Thoracic aorta (tissue), 2 donors: ENCODE measurements at places on chromosomes 11 and 22.

- no peak for DNase-seq
Observed at GRCh38 chr11:125552927-125553326, 16.4 kb upstream of the EI24 start.

- DNase-seq = no peak
Observed at GRCh38 chr11:132475026-132475425, 1057.3 kb downstream of the OPCML start.

DNA sequence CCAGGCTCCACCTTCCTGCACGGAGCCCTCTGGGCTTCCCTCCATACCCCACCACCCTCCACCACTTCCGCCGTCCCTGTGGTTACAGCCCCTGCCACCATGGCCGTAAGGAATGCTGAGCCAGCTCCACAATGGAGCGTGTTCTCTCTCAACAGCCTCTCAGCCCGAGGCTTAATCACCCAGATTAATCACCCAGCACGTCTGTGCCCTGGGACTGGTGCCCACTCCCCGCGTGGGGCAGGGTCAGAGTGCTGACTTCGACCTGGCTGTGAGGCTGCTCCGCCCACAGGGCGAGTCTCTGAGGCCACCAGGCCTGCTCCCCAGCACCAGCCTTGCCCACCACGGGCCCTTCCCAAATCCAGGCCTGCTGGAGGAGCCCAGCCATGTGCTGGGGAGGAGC is 4.0 kb upstream of the TH start:
- DNase-seq = no peak

DNA sequence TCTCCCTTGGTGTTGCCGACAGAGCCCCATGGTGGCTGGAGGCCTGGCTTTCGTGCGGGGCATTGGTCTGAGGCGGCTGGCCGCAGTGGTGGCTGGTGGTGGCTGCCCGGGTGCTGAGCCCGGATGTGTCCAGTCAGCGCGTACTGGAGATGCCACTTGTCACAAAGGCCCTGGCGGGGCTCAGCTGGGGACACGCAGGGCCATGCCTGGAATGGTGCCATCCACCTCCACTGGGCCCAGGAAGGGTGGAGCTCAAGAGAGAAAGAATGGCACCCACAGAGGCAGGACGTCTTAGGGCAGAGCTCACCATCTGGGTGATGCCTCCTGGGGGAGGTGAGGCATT is 92.5 kb downstream of the CEP164 start:
- DNase-seq = no peak

DNA sequence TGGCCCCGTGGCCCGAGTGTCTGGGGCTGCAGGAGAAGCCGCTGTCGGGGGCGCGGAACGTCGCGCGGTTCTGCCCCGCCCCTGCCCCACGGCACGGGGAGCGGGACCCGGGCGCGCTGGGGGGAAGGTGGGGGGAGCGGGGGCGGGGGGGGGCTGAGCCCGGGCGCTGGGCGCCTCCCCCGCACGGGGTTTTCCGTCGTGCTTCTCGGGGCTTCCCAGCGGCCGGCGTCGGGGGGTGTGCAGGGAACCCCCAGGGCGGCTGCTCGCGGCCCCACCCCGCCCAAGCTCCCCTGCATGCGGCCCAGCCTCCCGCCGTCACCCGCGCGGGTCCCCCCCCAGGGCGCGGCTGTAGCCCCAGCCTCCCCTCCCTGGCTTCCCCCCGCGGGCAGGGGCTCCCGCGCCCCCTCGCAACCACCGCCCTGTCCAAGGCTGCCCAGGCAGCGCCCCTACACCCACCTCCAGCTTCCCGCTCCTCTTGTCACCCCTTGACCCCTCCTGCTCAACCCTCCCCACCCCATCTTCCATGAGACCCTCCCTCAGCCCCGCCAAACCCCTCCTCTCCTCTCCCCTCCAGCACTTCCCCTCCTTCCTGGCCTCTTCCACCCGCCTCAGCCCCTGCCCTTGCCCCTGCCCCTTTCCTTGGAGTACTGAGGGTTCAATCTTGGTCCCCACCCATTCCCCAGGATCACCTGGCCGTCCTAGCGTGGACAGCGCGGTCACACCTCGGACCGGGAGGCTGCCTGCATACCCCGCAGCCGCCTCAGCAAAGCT is 1.7 kb downstream of the IL17REL start:
- DNase-seq = no peak

DNA sequence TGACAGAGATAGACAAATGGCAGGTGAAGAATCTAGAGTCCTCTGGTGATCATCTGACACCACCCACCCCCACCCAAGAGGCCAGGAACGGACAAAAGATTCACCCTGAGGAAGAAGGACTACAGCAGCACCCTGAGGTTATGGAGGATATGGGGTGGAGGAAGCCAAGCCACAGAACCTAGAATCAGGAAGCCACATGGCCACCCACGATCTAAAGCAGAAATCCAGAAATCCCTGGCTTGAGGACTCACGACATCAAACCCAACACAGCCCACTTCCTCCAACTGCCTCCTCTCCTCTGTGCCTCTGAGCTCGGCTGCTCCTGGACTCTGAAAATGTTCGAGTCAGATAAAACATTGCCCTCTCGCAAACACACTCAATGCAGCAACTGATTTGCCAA is 364.3 kb downstream of the SHANK2 start:
- no peak for DNase-seq

DNA sequence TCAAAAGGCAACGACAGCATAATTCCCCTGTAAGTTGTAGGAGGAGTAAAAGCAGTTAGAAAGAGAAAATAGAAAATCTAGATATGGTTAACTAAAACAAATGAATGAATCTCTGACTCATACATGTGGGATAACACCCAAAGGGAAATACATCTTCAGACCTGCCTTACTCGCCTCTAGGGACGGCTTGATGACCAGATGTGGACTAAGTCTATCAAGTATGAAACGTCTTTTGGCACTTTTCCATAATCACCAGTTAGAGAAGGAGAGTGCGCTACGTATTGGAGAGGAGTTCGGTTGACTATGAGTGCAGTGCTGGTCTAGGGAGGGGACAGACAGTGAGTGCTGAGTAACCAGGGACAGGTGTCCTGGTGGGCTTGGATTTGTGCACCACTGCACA is 459.9 kb downstream of the OPCML start:
- DNase-seq = no peak

DNA sequence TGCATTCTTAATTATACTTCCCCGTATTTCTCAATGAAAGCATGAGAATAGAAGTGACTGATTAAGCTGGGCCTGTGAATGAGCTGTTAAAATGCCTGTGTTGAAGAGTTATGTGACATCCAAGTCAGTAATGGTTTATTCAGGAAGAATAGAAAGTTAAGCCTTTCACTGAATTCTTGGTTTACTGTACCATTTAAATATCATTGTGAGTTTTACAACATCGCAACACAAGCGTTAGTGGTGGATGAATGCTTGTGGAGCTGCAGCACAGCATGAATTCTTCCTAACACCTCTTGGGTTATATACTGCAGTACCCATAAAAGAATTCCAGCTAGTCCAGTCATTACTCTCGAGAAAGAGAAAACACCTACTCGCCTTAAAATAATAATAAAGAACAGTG is 257.8 kb downstream of the JRKL start:
- no peak for DNase-seq
